NCI-H1436 treated with DMSO at 0.1 percent for 48 hours (cell line): ENCODE measurements at places on chromosomes 6 and 20.

- DNase-seq, result no peak
Measured at GRCh38 chr6:108596956-108597355, 36.2 kb downstream of the FOXO3 start.

GRCh38 chr20:60310560-60311349 is 352.5 kb downstream of the CDH26 start:
- no peak for DNase-seq

DNA sequence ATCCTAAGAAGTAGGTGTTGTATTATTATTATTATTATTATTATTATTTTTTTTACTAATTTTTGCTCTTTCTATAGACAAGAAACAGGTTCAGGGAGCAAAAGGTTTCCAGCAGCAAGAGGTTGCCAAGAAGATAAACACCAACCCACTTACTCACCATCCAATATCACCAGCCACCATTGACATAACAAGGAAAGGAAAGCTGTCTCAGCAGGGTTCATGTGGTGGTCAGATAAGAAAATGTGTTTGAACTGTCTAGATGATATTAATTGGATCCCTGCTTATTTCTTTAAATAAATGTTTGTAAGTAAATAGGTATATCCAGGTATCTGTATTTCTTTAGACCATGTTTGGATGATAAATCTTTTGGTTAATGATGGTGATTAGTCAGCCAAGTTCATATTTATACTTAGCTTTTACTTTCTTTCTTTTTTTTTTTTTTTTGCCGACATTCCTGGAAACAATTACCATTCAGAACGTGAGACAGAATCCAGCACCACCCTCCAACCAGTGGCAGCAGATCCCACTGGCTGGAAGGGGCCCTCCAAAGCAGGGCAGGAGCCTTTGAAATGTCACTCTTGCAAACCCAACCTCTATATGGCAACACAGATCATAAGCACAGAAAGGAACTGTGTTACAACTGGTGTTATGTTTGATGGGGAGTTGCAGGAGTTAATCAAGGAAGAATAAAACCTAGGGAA is 139.2 kb upstream of the ECI2 start:
- DNase-seq, result no peak

- DNase-seq, result no peak
Measured at GRCh38 chr6:8278562-8278961, 156.8 kb downstream of the SLC35B3 start.

DNA sequence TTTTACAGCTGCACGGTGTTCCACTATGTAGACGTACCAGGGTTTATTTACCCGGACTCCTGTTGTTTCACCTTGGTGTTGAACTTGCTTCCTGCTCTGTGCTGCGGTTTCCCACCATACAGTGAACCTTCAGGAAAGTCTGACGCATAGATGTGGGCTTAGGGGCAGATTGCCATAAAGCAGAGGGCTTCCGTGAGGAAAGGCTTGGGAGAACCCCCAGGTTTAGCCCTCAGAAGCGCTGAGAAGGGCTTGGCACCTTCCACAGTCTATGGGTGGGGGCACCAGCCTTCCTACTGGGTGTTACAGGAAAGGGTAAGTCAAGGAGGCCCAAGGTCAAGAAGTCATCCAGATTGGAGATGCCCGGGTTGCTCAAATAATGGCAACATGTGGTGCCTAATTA is 19.2 kb upstream of the MRPS18A start:
- no peak for DNase-seq

DNA sequence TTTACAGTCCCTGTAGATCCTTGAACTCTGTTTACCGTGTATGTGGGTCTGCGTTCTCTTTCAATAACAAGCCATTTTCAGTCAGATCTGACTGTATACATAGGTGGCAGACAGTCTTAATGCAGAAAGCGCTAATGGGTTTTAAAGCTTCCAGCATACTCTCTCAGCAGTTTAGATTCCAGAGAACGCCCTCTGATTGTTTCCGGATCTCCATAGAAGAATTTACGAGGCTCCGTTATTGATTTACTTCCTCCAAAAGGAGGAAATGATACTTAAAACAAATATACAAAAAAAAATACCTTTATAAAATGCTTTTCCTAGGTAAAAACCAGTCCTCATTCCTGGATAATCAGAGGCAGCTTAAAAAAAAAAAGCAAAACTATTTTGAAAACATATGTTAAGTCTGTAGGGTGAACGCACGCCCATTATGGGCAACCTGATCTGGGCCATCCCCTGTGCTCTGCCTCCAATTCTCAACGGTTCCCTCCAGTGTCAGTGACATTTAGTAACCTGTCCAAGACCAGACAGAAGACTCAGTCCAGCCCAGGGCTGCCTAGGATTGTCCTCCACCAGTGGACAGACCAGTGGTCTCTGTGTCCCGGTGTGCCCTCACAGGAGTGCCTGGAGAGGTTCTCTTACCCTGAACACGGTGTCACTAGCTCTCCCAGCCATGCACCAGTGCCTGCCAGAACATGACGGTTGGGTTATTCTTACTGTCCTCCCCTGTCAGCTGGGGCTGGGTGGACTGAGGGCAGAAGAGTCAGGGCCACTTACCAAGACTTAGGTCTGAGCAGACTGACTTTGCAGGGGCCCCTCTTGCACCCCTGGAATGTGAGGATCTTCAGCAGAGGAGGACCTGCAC is 217.3 kb downstream of the ARID1B start:
- DNase-seq, result no peak

DNA sequence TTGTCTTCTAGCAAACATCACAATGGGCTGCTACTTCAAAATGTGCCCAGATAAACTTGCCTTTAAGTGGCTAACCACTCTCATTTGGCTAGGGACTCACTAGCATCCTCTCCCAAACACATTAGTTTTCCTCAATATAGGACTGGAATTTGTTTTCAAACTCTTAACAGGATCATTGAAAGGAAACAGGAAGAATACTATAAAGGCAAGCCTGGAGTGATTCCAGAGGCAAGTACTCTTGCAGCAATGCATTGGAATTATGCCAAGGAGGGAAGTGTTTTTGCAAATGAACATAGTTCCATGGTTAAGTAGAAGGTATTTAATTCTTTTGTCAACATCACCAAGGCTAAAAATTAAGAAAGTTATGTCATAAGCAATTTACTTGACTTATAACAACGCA is 12.2 kb downstream of the EPHA7 start:
- DNase-seq, result no peak

- DNase-seq, result no peak
Measured at GRCh38 chr6:23655525-23655924, 470.5 kb upstream of the NRSN1 start.

DNA sequence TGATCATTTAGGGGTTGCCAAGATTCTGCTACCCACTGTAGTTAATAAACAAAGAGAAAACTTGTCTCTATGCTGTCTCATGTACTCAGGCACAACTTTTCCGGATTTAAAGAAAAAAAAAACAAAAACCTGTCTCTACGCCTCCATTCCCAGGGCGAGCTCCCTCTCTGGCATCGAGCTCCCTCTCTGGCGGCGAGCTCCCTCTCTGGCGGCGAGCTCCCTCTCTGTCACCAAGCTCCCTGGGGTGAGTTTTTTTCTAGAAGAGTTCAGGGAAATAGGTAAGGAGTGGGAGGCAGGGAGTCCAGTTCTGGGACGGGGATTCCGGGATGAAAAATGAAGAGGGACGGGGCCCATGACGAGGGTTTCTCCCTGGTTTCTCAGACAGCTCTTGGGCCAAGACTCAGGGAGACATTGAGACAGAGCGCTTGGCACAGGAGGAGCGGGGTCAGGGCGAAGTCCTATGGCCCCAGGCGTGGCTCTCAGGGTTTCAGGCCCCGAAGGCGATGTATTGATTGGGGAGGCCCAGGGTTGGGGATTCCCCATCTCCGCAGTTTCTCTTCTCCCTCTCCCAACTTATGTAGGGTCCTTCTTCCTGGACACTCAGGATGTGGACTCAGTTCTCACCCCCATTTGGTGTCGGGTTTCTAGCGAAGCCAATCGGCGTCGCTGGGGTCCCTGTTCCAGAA is 16.5 kb upstream of the HLA-A start:
- no peak for DNase-seq
